ENCODE measurements at places on chromosomes 11 and 22. TPM values are rescaled to one million over a fixed set of nuclear protein-coding genes. Genes with fewer than 3 reads are reported as not detected.

Gene OR10A2
- total RNA-seq, result not detected

Gene OR51E2
- total RNA-seq, result 1.2 TPM

GRCh38 chr11:75773595-75774353, 5.2 kb downstream of the DGAT2 start:
- no peak overlapping the region for H3K4me3 ChIP-seq
- no peaks in the 10 kb centered on the region for H3K36me3 ChIP-seq
- peaks cover 4% of the 10 kb centered on the region for H3K4me1 ChIP-seq
- H3K27ac ChIP-seq, result no peak overlapping the region
- no peak for DNase-seq
- H3K27me3 ChIP-seq, result no peaks in the 10 kb centered on the region

Gene OR51E1
- total RNA-seq, result 1.4 TPM

DNA sequence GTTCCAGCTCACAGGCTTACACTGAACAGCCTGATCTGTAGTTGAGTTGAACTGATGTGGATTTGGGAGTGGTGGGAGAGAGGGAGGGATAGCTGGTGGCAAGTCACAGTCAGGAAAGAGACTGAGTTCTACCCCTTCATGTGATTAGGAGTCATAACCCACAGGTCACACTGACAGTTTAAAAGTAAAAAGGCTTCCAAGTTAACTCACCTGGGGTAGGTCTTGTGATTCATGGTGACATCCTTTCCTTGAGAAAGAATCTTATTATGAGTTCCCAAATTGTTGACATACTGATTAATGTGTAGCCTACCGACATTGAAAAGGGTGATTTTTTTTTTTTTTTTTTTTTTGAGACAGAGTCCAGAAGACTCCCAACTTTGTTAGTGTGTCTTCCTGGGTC, 5.4 kb downstream of the IZUMO1R start:
- H3K36me3 ChIP-seq, result no peaks in the 10 kb centered on the region
- H3K4me1 ChIP-seq, result no peaks in the 10 kb centered on the region
- H3K4me3 ChIP-seq, result no peak overlapping the region
- no peak for DNase-seq

DNA sequence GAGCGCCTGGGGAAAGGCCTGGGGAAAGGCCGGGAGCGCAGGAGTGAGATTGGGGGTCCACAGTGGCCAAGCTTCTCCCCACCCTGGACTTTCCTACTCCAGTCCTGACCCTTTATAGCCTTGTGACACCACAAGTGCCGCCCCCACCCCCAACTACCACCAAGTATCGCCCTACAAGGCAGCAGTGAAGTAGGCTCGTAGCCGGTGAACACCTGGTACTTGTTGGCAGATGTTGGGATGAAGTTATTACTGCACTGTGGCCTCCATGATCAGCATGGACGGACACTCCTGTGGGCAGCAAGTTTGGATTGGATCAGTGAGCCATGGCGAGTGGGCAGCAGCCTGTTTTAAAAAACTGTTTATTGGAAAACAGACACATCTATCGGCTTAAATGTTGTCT, 45.0 kb downstream of the EIF3F start:
- H3K27me3 ChIP-seq, result no peaks in the 10 kb centered on the region
- no peak overlapping the region for H3K27ac ChIP-seq
- no peak overlapping the region for H3K4me3 ChIP-seq
- H3K36me3 ChIP-seq, result no peaks in the 10 kb centered on the region
- H3K4me1 ChIP-seq, result peaks cover 3% of the 10 kb centered on the region
- no peak for DNase-seq

- H3K27ac ChIP-seq, result no peak overlapping the region
- H3K27me3 ChIP-seq, result no peaks in the 10 kb centered on the region
- H3K4me3 ChIP-seq, result no peak overlapping the region
- no peaks in the 10 kb centered on the region for H3K4me1 ChIP-seq
- DNase-seq, result no peak
Observed at GRCh38 chr11:42271306-42271705, 811.9 kb upstream of the LRRC4C start.

GRCh38 chr11:16605389-16605893, 133.0 kb upstream of the C11orf58 start:
- peak overlapping the region; percentile 93 for H3K4me3 ChIP-seq
- DNase-seq, result peak; percentile 72
- H3K4me1 ChIP-seq, result no peaks in the 10 kb centered on the region
- H3K27ac ChIP-seq, result peak overlapping the region; percentile 95
- H3K36me3 ChIP-seq, result no peaks in the 10 kb centered on the region

Gene GGTLC2
- 0.76 TPM for total RNA-seq

Gene MMP10
- total RNA-seq, result not detected

DNA sequence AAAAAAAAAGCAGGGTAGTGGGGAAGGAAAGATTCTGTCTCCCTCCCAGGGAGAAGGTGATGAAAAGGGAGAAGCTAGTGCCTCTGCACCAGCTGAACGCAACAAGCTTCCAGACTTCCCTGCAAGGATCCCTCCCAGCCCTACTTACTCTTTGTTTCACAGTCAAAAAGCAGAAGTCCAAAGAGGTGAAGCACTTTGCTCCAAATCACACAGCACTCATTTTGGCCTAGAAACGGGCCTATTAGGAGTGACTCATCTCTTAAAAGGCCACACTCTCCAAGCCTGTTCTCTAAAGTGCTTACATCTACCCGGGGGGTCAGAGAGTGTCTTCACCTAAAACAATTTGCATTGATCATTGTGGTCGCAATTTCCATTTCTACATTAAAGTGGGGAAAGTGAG, 17.7 kb upstream of the GRK3 start:
- H3K27me3 ChIP-seq, result no peaks in the 10 kb centered on the region
- DNase-seq, result no peak
- H3K4me1 ChIP-seq, result no peaks in the 10 kb centered on the region
- no peaks in the 10 kb centered on the region for H3K36me3 ChIP-seq

Data from kidney (tissue), 22 donors.